ENCODE measurements at places on chromosomes 5 and 9. TPM values are rescaled to one million over a fixed set of nuclear protein-coding genes. Genes with fewer than 3 reads are reported as not detected.

The DRD1 gene
- total RNA-seq, result not detected

The CDO1 gene
- total RNA-seq, result 7.3 TPM

The SLC34A3 gene
- total RNA-seq, result not detected

The PCSK5 gene
- 9.8 TPM for total RNA-seq

The CDH6 gene
- under 0.01 TPM for total RNA-seq

The OR1J2 gene
- 0.20 TPM for total RNA-seq

The KIF4B gene
- not detected for total RNA-seq

The KIAA1958 gene
- 1.6 TPM for total RNA-seq

The PAPPA gene
- total RNA-seq, result 26.8 TPM

All from subcutaneous preadipocyte (primary cell).